ENCODE measurements at places on chromosomes 16 and 17.

DNA sequence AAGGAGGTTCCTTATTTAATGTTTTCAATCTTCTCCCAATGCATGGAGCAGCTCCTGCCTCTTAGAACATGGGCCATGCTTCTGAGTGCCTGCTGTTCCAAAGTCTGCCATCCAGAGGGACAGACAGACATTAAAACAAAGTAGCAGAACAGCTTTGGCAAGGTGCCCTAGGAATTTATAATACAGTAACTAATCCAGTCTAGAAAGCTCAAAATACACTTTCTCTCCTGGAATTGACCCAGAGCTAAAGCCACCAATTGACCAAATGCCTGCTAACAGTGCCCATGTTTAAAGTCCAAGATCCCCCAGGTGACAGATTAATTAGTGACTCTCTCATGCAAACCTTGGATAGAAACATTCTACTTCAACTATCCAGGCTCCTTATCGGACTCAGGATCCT is 11.1 kb upstream of the CHRNE start:
- no peak for DNase-seq

DNA sequence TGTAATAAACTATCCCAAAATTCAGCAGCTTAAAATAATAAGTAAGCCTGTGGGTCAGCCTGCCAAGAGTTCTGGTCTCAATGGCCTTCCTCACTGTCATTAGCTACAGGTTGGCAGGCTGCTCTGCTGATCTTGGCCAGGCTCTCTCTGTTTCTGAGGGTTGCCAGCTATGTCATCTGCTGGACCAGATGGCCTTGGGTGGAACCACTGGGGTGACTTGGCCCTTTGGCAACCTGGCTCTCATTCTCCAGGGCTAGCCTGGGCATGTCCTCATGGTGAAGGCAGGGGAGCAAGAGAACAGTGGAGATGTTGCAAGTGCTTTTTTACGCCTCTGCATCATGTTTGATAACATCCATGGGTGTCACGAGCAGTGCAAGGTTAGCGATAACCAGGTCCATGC is 13.9 kb downstream of the ITGAM start:
- DNase-seq: no peak

- no peak for DNase-seq
Observed at GRCh38 chr17:74641224-74641957, 17.9 kb upstream of the CD300E start.

- DNase-seq: no peak
Observed at GRCh38 chr17:4463818-4464476, 30.2 kb downstream of the SPNS3 start.

GRCh38 chr17:55427587-55427882 is 5.9 kb upstream of the MMD start:
- DNase-seq: no peak

DNA sequence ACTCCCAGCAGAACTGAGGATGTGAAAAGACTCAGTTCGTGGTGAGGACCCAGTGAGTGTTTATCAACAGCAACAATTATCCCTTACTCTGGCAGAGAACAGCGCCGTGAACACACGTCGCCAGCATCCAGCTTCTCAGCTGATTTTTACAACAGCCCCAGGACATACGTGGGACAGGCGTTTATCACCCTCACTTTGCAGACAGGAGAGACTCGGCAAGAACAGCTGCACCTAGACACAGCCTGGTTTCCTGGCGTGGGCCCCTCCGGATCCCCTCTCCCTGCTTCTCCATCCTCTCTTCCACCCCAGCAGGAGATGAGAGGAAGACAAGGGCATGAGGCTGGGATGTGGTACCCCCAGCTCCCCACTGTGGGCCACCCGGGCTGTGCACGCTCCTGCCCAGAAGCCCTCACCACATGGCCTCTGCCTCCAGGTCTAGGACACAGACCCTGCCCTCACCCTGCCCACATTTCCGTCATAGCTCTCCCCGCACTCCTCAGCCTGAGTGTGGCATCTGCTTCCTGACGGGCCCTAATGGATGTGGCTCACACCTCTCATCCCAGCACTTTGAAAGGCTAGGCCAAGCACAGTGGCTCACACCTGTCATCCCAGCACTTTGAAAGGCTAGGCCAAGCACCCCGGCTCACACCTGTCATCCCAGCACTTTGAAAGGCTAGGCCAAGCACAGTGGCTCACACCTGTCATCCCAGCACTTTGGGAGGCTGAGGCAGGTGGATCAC is 17.5 kb downstream of the ABR start:
- DNase-seq: no peak

GRCh38 chr16:73015612-73016487 is 32.1 kb downstream of the ZFHX3 start:
- DNase-seq: no peak

All from thoracic aorta (tissue), 2 donors.